ENCODE measurements at places on chromosomes 2 and 18.

DNA sequence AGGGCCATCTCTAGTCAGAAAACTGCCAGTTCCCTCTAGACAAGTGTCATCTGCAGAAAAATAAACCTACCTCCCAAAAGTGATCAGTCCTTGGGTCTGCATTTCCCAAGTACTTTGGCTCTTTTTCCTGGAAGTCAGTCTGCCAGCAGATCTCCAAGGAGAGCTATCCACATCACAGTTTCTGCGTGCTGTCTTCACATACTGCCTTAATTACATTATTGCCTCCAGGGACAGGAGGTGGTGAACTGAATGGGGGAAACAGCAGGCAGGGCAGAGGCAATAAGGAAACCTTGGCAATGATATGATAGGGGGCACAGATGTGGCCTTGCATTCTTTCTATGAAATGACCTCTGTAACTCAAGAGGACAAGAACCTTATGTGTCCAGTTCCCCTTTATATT lies 105.9 kb upstream of the SIX2 start:
- DNase-seq = no peak

DNA sequence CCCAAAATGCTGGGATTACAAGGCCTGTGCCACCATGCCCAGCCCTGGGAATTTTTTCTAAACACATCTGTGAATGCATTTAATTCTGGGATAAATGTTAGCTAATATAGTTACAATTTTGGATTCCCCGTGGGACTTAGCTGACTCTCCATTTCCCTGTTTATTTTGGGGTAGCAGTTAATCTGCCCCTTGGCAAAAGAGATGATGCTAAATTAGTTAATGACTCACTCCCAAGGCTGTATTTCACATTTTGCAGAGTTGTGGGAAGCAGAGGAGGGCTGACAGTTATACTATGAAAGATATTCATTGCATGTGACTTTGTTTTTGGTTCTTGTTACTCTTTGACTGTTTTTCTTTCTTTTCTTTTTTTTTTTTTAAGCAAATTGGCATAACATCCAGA lies 3.2 kb downstream of the MTHFD2 start:
- no peak for DNase-seq

- no peak for DNase-seq
Measured at GRCh38 chr18:12929477-12930083, 18.2 kb upstream of the SEH1L start.

DNA sequence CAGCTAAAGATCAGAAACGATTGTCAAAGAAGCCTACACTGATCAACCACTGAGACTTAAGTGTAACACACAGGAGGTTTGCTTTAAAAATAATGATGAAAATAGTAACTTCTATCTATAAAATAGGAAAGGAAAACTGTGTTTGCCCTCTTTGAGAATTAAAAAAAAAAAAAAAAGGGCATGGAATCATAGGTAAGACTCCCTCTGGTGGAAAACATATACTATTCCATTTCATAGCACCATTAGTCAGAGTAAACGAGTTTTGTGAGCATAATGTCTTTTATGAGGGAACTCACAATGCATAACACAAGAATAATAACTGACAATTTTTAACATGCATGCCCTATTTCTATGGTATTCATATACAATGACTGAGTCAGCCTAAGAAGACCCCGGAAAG lies 36.3 kb downstream of the SLC35F5 start:
- no peak for DNase-seq

- DNase-seq = peak; percentile 63
Measured at GRCh38 chr2:241673189-241673663, 13.4 kb downstream of the DTYMK start.

DNA sequence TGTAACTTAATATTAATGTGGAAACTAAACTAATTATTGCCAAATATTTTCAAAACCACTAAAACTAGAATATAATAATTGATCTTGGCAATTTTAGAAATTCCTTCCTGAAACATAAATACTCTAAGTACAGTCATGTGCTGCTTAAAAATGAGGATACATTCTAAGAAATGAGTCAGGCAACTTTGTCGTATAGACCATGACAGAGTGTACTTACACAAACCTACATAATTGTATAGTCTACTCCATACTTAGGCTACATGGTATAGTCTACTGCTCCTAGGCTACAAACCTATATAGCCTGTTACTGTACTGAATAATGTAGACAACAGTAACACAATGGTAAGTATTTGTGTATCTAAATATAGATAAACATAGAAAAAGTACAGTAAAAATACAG lies 27.6 kb downstream of the FEZ2 start:
- no peak for DNase-seq

DNA sequence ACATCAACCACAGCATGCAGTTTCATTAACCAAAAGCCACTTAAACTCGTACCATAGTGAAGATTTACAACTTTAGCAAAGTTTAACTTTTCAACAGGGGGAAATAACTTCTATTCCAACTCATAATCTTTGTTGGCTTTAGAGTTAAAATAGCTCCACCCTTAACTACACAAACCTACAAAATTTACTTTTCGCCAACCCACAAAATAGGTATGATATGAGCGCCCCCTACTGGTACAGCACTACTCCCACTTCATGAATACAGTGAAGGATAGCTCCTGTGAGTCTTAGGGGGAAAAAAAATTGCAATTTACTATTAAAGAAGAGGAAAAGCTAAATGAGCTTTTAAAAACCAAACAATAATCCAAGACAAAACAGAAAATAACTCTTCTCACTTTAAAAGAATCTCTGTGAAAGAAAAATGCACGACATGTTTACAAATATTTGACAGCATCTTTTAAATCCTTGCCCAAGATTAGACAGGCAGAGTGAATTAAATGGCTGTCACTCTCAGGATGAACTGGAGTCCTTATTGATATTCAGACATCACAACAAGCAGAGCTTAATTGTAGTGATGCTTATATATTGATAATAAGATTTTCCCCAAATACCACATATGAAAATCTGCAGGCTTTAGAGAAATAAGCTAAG lies 32.2 kb downstream of the TMEFF2 start:
- peak; percentile 1 for DNase-seq

DNA sequence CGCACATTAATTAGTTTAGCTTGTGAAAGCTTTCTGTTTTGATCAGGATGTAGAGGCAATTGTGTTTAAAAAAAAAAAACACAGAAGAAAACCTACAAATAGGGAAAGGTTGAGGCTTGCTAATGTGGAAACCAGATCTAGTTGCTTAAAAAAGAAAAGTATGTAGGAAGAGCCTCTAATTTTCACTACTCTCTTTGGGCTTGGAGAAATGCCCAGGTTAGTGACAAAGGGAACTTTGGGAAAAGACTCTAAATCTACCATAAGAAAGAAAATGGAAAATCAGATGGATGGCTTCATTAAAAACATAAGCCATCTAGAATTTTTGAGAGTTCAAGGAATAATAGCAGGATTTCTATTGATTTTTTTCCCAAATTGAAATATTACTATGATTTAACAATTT lies 47.3 kb upstream of the SLC38A11 start:
- DNase-seq = no peak

DNA sequence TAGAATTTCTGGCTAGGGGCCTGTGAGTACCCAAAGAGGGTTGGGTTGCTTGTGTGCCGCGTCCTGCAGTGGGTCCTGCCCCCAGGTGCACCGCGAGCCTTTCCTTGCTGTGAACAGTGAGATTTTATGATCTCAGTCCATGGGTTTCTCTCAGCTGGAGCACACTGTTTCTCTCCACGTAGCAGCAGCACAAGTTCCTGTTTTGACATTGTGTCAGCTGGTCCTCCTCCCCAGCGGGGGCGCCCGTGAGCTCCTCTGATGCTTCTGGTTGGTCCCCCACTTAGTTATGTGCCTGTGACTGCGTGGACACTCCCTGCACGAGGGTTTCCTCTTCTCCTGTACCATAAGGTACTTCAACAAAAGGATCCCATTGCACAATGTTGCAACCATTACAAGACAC lies 29.8 kb downstream of the TSHZ1 start:
- peak; percentile 64 for DNase-seq

GRCh38 chr2:212208467-212208866 lies 330.1 kb downstream of the ERBB4 start:
- DNase-seq = no peak

GRCh38 chr2:223649554-223650533 lies 47.7 kb upstream of the SCG2 start:
- no peak for DNase-seq

DNA sequence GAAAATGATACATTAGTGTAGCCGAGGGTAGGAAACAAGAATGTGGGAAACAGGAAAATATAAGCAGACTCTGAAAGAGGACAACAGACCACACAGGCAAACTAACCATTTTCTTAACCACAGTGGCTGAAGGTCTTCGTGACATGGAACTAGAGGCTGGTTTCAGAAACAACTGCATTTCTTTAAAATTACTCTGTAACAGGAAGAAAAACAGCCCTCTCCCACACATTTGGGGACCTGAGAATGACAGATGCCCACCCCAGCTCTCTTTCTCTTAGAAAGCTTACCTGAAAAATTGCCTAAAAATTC lies 13.8 kb upstream of the SLC25A52 start:
- DNase-seq = no peak

DNA sequence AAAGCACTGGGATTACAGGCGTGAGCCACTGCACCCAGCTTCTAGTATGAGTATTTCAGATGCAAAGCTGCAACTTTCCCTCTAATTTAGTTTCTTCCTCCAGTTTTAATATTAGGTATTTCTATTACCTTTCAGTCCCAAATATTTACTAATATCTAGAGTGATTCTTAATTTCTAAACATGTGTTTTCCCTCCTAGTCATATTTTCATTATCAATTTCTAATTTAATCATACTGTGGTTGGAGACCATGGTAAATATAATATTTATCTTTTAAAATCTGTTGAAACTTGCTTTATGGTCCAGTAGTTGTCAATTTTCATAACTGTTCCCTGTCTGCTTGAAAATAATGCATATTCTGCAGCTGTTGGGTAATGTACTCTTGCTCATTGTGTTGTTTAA lies 245.9 kb upstream of the REV1 start:
- DNase-seq = no peak

DNA sequence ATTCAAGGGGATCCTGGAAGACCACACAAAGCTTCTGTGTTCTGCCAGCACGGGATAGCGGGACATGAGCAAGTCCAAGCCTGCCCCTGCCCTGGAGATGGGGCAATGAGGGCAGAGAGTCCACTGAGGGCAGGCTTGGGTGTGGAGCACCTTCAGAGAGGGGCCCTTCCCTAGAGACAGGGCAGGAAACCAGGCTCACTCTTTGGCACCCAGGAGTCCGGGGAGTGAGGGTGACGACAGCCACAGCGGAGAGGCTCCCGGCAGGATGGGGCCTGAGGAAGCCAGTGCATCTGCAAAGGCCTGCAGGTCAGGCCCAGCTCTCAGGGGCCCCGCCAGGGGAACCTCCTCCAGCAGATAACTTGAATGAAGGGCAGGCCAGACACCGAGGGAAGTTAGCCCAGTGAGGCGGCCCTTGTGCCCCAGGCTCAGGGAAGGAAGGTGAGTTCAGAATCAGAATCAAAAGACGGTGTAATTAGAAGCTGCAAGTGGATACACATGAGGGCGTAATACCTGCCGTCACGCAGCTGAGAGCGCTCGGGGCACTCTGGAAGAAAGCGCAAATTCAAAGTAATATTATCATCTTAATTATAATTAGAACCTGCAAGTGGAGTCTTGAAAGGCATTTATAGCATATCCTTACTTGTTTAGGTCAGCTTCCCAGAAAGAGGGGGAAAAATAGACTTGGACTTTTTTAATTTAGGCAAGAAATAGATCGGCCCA lies 142.6 kb upstream of the LGALSL start:
- DNase-seq = no peak

DNA sequence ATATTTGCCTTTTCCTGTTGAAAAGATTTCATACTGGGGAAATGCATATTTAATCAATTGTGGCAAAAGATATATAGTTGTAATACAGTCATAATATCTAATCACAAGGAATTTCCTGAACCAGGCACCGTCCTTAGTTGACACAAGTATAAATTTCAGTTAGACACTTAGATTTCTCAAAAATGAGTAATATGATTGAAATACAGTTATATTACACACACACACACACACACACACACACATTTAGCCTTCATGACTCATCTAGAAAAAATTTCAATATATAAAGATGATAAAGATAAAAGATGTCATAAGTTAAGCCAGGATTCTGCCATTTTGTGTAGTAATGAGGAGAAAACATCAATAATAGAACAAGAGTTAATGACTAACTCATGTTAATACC lies 258.4 kb upstream of the ZNF804A start:
- no peak for DNase-seq

- peak; percentile 76 for DNase-seq
Measured at GRCh38 chr18:904218-905090, at the start of gene ADCYAP1. Gene ADCYAP1, plus strand, starts transcription at chr18:904871. Its CDS starts 516 bp downstream, at chr18:905387.

DNA sequence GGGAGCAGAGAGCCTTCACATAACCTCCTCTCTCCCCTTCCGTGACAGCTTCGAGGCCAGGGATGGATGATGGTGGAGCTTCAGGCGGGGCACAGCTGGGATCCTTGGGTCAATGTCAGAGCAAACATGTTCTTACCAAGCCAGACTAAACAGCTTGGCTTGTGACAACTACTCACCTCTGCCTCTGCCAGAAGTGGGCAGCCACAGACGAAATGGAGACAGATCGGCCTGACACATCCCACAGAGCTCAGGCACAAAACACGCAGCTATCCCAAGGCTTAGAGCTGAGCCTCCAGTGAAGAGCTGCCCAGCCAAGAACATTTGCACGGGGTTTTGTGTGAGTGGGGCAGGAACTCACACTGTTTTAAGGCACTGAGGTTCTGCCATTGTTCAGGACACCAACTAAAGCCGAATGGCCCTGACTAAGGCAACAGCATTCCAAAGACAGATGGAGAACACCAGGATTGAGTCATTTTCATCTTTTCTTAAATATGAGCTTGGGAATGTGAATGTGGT lies 12.8 kb downstream of the PXDN start:
- DNase-seq = no peak

- no peak for DNase-seq
Measured at GRCh38 chr2:62313449-62314227, 117.7 kb downstream of the B3GNT2 start.

DNA sequence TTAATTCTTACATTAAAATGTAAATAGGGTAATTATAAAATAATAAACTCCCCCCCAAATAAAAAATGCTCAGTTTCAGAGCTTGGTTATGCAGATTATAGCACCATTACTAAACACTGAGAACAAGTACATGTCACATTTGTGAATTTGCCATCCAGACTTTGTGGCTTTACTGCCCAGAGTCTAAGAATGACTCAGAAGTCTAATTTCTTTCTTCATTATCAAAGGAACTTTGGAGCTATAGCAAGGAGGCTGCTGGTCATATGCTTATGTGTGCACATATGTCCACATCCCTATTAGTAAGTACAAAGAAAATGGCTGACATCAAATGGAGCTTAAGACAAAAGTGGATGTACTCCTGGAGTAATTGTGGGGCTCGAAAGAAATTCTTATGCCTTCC lies 248.5 kb upstream of the SESTD1 start:
- no peak for DNase-seq

DNA sequence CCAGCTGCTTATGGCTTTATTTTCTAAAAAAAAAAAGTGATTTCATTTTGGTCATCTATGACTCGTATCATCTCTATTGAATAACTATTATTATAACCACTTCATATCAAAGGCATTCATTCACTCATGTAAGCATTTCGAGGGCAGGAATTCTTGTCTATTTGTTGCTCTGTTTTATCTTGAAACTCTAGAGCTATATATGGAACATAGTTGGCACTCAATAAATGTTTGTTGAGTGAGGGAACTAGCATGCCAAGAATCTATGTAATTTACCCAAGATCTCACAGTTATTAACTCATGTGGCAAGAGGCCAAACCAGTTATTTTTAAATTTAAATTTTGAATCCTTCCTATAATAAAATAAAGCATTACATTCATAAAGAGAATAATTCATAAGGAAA lies 470.1 kb downstream of the TMX3 start:
- DNase-seq = no peak

Data from H7 (cell line).